Melanocyte of skin (primary cell): ENCODE measurements at places on chromosomes 2 and 18. TPM values are rescaled to one million over a fixed set of nuclear protein-coding genes. Genes with fewer than 3 reads are reported as not detected.

Gene FNDC4
- 0.33 and 0.93 TPM in 2 replicates for total RNA-seq

Gene ZSWIM2
- total RNA-seq: not detected in 2 replicates

Gene CFAP210
- not detected in 2 replicates for total RNA-seq

Gene PCGF1
- 23.6 and 27.5 TPM in 2 replicates for total RNA-seq

Gene PLCD4
- 8.9 and 9.0 TPM in 2 replicates for total RNA-seq

Gene EPHA4
- total RNA-seq: 21.0 and 32.0 TPM in 2 replicates

Gene FKBP1B
- 4.5 and 9.1 TPM in 2 replicates for total RNA-seq

Gene EVA1A
- 37.6 and 57.9 TPM in 2 replicates for total RNA-seq

Gene IL36A
- total RNA-seq: not detected in 2 replicates

Gene LONRF2
- total RNA-seq: 0.34 and 0.36 TPM in 2 replicates
